ENCODE measurements at places on chromosomes 7 and 10. TPM values are rescaled to one million over a fixed set of nuclear protein-coding genes. Genes with fewer than 3 reads are reported as not detected.

Gene ZNF467
- total RNA-seq, result 4.2 TPM

Gene PARD3
- total RNA-seq, result 129 TPM

Gene MRLN
- total RNA-seq, result 120 TPM

- peak; percentile 68 for DNase-seq
These were observed at the start of gene RET for GRCh38 chr10:43076876-43077420. TSS of gene RET (plus strand) at chr10:43077069. CDS start at chr10:43077259, 190 bp downstream.

- DNase-seq, result no peak
These were observed 482.4 kb upstream of the SEMA3D start for GRCh38 chr7:85669225-85669624.

GRCh38 chr7:132993377-132994013, 88.4 kb downstream of the CHCHD3 start:
- DNase-seq, result no peak

- DNase-seq, result no peak
These were observed 52.7 kb downstream of the TASOR2 start for GRCh38 chr10:5737352-5737751.

Gene PIP
- 11.3 TPM for total RNA-seq

DNA sequence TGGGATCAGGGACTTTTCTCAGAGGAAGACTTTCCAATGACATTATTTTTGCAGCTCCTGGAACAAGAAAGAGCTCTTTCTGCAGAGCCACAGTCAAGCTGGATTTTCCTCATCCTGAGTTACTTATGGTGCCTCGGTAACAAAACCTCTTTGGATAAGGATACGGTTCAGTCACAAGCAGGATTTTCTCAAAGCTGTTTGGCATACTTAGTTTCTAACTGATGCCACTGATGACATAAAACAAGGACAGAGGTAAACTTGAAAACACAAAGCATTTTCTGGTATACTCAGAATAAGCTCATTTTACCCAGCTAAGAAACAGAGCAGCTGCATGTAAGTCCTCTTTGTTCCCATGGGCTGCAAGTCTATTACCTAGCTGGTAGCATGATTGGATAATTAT, 340.9 kb upstream of the MEOX2 start:
- no peak for DNase-seq

DNA sequence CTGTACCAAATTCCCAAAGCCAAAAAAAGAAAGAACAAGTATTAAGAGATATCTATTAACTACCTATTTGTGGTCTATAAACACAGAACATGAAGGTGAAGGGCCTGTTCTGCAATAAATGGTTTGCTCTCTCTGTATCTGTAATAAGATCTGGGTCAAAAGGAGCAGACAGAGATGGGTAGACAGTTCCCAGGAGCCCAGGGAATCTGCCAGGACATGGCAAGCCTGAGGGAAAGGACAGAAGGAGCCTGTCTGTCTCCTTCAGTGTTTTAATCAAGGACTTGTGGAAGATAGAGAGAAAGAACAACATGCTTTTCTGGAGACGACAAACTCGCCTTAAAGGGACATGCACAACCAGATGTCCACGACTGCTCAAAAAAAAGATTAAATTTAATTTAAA, 165.7 kb downstream of the ELMO1 start:
- no peak for DNase-seq

- DNase-seq, result no peak
These were observed 222.5 kb downstream of the AHR start for GRCh38 chr7:17520941-17521340.

Gene PRKAG2
- total RNA-seq, result 14.2 TPM

Gene SPDYE2
- total RNA-seq, result not detected

DNA sequence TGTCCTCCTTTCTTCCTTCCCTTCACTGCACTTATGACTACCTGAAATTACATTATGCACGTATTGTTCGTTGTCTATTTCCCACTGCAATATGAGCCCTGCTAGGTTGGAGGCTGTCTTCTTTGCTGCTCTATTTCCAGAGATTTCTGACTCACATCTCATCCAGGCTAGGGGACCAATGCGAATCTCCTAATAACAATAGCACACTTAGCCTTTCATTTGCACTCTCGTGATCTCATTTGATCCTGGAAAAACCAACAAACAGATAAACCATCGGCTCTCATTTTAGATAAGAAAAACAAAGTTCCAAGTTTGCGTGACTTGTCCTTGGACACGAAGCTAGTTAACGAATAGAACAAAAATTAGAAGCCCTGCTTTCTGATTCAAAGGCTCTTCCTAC, 1.4 kb downstream of the ZNF438 start:
- DNase-seq, result no peak

GRCh38 chr7:101240226-101241014, 2.8 kb upstream of the CLDN15 start:
- no peak for DNase-seq

- DNase-seq, result no peak
These were observed 1.7 kb downstream of the RALA start for GRCh38 chr7:39624935-39625694.

Gene FGL2
- 110 TPM for total RNA-seq

- no peak for DNase-seq
These were observed 200.1 kb upstream of the PRKCQ start for GRCh38 chr10:6780008-6780677.
